Fibroblast of the aortic adventitia (primary cell): ENCODE measurements at places on chromosomes 16 and 17. TPM values are rescaled to one million over a fixed set of nuclear protein-coding genes. Genes with fewer than 3 reads are reported as not detected.

DNA sequence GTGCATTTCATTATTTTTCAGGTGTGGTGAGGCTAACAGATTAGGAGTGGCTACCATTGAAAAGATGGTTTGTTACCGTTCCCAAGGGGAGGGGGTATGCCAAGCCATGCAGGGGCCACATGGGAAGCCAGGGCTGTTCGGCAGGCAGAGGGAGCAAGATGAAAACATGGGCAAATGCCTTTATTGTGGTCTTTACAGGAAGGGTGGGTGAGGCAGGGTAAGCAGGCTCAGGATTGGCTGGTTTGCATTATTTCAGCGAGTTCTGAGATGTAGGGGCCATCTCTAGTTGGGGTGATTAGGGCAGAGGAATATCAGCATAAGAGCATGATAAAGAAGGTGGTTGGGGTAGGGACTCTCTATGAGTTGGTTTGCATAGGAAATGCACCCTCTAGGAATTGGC, 117.6 kb downstream of the CCT6B start:
- DNase-seq = no peak

- DNase-seq = no peak
Observed at GRCh38 chr17:69947027-69947759, 127.8 kb upstream of the KCNJ16 start.

DNA sequence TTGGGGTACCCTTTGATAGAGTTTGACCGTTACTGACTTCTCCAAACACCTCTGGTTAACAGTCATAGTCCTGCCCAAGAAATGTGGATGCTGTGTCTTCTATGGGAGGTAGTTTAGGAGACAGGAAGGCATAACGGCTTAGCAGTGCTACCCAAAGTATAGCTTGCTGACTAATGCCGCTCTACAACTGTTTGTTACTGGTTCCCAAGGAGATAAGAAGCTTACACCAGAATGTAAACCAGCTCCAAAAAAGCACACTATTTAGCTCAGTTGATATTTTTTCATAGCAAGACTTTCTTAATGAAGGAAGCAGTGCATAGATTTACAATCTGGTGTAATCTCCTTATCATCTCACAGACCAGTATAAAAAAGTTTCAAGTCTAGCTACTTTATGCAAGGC, 95.7 kb downstream of the HS3ST3B1 start:
- peak; percentile 7 for DNase-seq

DNA sequence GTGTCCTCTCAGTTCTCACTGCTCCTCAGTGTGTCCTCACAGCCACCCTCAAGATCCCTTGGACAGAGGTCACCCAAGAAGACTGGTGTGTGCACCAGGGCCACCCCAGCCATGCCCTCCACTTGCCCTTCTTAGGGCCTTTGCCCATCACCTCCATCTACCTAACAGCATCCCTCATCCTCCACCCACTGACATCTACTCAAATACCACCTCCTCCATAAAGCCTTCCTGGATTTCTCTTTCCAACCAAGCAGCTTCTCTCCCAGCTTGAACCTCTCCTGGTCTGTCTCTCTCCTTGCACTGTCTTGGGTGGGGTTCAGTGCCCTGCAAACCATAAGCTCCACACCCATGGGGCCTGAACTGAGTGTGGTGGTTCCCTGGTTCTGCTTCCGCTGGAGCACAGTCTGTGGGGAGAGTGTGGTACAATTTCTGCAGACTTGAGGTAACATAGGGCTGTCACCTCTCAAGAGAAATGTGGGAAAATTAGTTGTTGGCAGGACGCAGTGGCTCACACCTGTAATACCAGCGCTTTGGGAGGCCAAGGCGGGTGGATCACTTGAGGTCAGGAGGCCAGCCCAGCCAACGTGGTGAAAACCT, 14.4 kb downstream of the KATNB1 start:
- no peak for DNase-seq

The ZNF750 gene
- total RNA-seq = 0.16 TPM in 1 of 2 replicates, not detected in the other

The TBC1D3E gene
- total RNA-seq = not detected in 2 replicates

DNA sequence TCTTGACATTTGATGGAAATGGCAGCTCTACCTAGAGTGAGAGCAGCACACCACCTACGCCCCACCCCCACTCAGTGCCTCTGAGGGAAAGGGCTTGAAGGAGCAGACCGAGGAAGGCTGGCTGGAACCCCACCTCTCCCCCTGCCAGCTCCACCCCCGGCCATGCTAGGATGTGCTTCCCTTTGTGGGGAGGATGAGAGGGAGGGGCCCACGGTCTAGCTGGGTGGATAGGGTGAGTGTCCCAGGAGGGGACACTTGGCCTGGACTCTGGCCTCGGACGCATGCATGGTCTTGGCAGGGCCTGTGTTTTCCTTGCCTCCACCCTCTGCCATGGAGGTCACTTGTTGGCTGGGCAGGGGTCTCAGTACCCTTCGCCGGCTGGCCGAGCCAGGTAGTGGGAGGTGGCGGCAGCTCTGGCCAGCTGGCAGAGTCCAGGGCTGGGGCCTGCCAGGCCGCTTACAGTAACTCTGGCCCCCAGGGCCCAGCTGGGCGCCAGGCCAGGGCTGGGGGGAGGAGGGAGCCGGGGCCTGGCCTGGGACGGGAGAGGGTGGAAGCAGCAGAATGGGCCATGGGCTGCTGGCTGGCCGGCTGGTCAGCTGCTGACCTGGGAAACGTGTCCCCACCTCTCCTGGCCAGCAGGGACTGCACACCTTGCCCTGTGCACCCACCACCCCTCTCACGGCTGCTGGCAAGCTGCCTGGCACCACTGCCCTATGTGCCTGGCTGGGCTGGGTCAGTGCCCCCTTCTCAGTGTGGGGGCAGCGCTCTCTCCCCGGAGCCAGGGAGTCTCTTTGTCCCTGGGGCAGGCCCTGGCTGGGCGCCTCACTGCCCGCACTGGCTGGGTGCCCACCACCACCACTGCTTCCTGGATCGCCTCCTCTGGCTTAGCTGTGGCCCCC, 23.0 kb downstream of the RARA start:
- DNase-seq = peak; percentile 93

The ZNF597 gene
- total RNA-seq = 2.5 and 2.8 TPM in 2 replicates
